ENCODE measurements at places on chromosomes 6 and 20. TPM values are rescaled to one million over a fixed set of nuclear protein-coding genes. Genes with fewer than 3 reads are reported as not detected.

DNA sequence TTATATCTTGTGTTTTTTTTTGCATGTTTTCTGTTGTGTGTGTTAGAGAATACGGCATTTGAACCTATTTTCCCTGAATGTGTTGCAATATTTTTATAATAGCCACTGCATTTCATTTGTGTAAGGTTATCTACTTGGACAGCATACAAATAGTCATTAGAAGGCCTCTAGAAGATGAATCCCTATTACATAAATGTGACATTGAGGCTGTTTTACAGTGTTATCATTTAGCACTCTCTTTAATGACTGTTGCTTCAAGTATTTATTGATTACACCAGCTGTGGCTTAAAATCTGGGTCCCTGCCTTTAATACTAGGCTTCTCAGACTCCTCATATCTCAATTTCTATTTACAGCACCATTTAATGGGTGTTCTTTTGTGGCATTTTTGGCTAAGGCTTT is 465.8 kb downstream of the FRK start:
- no peak for DNase-seq

- no peak for DNase-seq
Measured at GRCh38 chr6:128112494-128112893, 211.6 kb upstream of the THEMIS start.

GRCh38 chr6:155197932-155198331 is 65.9 kb upstream of the CLDN20 start:
- DNase-seq, result no peak

GRCh38 chr20:49637046-49637637 is 69.2 kb upstream of the PTGIS start:
- DNase-seq, result no peak

The ZNF322 gene
- total RNA-seq, result 11.0 TPM

GRCh38 chr6:170378502-170378901 is 71.9 kb downstream of the FAM120B start:
- DNase-seq, result no peak

The ZSCAN16 gene
- total RNA-seq, result 1.6 TPM

The OR2B6 gene
- not detected for total RNA-seq

The CHRNA4 gene
- not detected for total RNA-seq

- no peak for DNase-seq
Measured at GRCh38 chr6:14897831-14898230, 348.0 kb upstream of the JARID2 start.

The MOG gene
- not detected for total RNA-seq

DNA sequence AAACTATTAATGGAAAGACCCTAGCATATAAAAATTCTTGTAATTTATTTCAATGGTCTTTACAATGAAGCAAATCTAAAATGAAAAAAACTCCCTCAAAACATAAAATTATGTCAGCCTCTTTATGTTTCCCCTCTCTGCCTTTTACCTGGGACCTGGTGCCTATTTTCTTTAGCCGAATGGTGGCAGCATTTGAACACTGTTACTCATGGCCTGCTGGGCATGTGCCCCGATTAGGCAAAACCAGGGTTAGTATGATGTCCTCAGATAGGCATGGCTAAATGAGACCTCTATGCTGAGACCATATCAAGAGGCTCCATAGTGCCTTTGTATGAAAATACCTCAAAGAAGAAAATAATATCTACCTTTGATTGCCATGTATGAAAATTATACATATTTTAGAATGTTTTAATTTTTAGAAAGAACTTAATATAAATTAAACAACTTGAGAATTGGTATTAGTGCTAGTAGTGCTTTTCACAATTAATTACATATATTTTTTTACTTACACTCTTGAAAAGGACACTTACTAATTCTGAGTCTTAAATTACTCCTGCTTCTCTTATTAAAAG is 22.5 kb upstream of the C6orf58 start:
- DNase-seq, result peak; percentile 44

GRCh38 chr6:36904114-36904513 is 18.4 kb downstream of the C6orf89 start:
- DNase-seq, result no peak

The ECT2L gene
- not detected for total RNA-seq

GRCh38 chr6:5302995-5303622 is 41.8 kb downstream of the FARS2 start:
- DNase-seq, result peak; percentile 23

DNA sequence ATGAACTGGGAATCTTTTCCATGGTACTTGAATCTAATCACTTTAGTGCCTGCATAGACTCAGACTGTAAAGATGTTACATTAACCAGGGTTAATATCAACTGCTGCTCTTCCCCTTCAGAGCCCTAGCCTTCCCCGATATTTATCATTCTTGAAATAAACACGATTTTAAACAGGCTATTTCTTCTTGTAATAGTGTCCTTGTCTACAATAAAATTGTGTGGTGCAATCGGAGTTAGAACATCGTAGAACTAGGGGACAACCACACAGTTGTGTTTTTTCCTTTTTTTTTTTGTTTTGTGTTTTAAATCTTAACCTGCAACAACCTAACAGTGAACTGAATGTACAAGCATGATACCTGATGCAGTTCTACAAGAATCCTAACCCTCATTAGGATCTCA is 4.5 kb downstream of the GJA1 start:
- DNase-seq, result no peak

The TGM3 gene
- not detected for total RNA-seq

The SLC17A2 gene
- not detected for total RNA-seq

The SLC26A8 gene
- 0.26 TPM for total RNA-seq

The FAM209A gene
- total RNA-seq, result not detected

The PRDM13 gene
- total RNA-seq, result not detected

- DNase-seq, result no peak
Measured at GRCh38 chr6:25058941-25059340, 123.2 kb upstream of the RIPOR2 start.

The NOX3 gene
- not detected for total RNA-seq

The ADGB gene
- not detected for total RNA-seq

- no peak for DNase-seq
Measured at GRCh38 chr20:17012546-17013226, 214.2 kb upstream of the PCSK2 start.

- DNase-seq, result peak; percentile 48
Measured at GRCh38 chr20:40689100-40689942, at the start of gene MAFB. Gene MAFB, minus strand, starts transcription at chr20:40689236. Its CDS starts 386 bp downstream, at chr20:40688850.

GRCh38 chr6:10210052-10210451 is 204.8 kb downstream of the TFAP2A start:
- peak; percentile 38 for DNase-seq

The FBXO5 gene
- 38.7 TPM for total RNA-seq

DNA sequence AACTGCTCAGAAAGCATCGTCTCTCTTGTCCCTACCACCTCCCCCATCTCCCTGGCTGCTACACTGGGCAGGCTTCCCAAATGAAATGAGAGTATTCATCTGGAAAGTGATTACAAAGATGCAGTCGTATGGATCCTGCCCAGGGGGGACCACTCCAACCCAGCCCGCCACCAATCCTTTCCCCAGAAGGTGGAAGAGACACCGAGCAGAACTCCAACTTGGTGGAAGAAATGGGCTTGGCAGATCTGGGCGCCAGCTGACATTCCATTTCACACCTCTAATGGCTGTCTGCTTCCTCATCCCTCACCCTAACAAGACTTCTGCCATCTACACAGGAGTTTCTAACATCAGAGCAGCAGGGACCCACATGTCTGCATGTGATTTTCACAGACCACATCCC is 12.7 kb downstream of the PKHD1 start:
- no peak for DNase-seq

- no peak for DNase-seq
Measured at GRCh38 chr20:45370571-45371160, 7.5 kb downstream of the TP53TG5 start.

The ARFGEF2 gene
- 31.0 TPM for total RNA-seq

The BACH2 gene
- 0.30 TPM for total RNA-seq

- DNase-seq, result no peak
Measured at GRCh38 chr6:135229996-135230395, 48.9 kb downstream of the MYB start.

GRCh38 chr6:33979750-33980149 is 166.1 kb downstream of the GRM4 start:
- DNase-seq, result no peak

The FGD2 gene
- total RNA-seq, result not detected

The CLPSL2 gene
- not detected for total RNA-seq

- DNase-seq, result no peak
Measured at GRCh38 chr6:39273406-39273821, 40.8 kb downstream of the KCNK17 start.

GRCh38 chr6:161452241-161452640 is 178.4 kb upstream of the AGPAT4 start:
- DNase-seq, result no peak

GRCh38 chr6:136918706-136919105 is 3.4 kb upstream of the SLC35D3 start:
- DNase-seq, result no peak

- peak; percentile 80 for DNase-seq
Measured at GRCh38 chr6:150934380-150934779, 68.9 kb downstream of the MTHFD1L start.

The PBOV1 gene
- total RNA-seq, result not detected

GRCh38 chr6:125190667-125191066 is 37.1 kb downstream of the TPD52L1 start:
- no peak for DNase-seq

DNA sequence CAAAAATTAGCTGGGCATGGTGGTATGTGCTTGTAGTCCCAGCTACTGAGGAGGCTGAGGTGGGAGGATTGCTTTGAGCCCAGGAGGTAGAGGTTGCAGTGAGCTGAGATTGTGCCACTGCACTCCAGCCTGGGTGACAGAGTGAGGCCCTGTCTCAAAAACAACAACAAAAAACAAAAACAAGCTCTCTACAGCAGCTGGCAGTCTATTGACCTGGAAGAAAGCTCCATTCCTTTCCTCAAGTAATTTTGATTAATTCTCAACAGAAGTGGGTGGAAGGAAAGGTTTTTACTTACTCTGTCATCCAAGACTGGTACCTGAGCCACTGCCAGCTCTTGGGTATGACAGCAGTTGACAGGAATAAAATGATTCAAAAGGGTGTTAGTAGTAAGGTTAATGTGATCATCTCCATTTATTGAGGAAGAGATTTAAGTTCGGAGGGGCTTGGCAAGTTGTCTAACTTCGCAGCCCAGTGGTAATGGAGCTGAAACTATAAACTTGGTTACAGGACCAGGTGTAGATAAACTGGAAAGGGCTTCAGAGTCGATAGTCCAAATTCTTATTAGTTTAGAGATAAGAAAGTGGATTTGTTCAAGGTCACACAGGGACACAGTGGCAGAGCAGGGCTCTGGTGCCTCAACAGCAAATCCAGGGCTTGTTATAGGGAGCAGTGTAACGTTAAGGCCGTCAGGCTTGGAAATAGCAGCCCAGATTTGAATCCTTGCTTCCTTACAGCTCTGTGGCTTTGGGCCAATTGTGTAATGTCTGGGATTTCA is 14.8 kb downstream of the SRSF3 start:
- DNase-seq, result no peak

The LY86 gene
- not detected for total RNA-seq

The EIF6 gene
- 516 TPM for total RNA-seq

DNA sequence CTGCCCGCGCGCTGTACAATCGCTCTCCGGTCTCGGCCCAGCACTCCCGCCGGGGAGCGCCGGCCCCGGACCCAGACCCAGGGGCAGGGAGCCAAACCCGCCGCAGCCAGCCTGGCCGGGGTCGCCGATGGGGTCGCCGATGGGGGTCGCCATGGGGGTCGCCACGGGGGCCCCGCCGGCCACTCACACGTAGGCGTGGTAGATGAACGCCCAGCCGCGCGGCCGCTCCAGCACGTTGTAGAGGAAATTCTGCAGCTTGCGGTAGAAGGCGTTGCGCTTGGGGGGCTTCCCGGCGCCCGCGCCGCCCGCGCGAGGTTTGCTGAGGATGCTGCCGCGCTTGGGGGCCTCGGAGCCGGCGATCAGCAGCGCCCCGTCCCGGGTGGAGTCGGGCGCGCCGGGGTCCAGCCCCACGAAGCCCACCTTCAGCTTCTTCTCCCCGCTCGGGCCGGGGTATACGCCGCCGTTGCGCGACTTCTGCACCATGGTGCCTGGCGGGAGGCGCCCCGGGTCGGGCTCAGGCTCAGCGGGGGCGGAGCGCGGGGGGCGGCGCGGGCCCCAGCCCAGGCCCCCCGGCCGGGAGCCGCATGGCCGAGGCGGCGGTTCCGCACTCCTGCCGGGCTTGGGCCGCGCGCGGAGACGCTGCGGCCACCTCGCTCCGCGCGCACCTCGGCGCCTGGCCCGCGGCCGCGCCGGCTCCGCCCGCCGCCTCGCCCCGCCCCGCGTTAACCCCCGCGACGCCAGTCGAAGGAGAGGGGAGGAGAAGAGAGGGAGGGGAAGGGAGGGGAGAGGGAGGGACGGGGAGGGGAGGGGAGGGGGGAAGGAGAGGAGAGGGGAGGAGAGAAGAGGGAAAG is at the start of gene KCNQ2:
Gene KCNQ2 (minus strand): TSS at position 675 of the 851 bp plus-strand sequence. CDS start 192 bp downstream, at position 483.
- DNase-seq, result no peak

- DNase-seq, result no peak
Measured at GRCh38 chr6:127522714-127523113, 3.6 kb upstream of the MTCL3 start.

GRCh38 chr6:13538084-13538483 is 36.3 kb upstream of the SIRT5 start:
- peak; percentile 54 for DNase-seq

The TRIM40 gene
- not detected for total RNA-seq

- no peak for DNase-seq
Measured at GRCh38 chr20:60228255-60228654, 270.0 kb downstream of the CDH26 start.

The NKAIN2 gene
- not detected for total RNA-seq

GRCh38 chr6:79435746-79436145 is 101.5 kb downstream of the LCA5 start:
- no peak for DNase-seq

DNA sequence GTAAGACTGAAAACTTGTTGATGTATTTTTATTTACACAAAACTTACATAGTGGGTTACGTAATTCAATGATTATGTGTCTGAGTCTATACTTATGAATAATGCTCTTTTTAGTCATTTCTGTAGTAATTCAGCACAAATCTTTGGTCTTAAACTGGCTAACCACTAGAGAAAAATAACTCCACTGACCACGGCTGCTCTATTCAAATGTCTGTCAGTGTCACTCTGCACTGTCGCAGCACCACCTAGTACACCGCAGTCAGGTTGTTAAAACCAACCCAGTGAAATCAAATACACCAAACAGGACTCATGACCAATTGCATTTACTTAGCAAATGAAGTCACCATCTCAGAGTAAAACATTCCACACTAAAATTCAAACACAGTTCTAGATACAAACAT is 93.5 kb upstream of the CCDC28A start:
- no peak for DNase-seq

The FRS3 gene
- total RNA-seq, result 1.5 TPM

The SIRPD gene
- total RNA-seq, result not detected

DNA sequence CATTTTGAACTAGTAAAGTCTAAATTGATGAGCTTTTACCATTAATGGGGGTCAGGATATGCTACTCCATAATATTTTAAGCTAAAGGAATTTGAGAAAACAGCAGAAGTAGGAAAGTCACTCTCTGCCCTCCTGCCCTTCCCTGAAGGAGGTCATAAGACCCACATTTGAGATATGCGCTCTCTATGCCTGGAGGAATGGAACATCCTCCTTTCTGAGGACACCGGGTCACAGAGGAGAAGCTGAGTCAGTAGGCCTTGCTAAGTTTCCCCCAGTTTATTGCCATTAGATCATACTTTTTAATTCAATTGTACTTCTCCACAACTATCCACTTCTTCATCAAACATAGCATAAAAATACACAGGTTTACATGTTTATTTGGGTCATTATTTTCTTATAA is 40.3 kb downstream of the AKAP7 start:
- DNase-seq, result no peak

Measured in HT1080 (cell line).